ENCODE measurements at places on chromosomes 16 and 17.

DNA sequence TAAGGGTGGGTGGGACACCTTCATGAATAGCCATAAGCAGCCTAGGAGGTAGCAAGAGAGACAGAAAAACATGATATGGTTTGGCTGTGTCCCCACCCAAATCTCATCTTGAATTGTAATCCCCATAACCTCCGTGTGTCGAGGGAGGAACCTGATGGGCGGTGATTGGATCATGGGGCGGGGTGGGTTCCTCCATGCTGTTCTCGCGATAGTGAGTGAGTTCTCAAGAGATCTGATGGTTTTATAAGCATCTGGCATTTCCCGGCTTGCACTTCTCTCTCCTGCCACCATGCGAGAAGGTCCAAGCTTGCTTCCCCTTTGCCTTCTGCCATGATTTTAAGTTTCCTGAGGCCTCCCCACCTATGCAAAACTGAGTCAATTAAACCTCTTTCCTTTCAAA is 259.1 kb upstream of the ERCC4 start:
- no peak for DNase-seq

GRCh38 chr16:50381679-50382440 is 13.1 kb upstream of the BRD7 start:
- DNase-seq: no peak

- DNase-seq: peak; percentile 79
Observed at GRCh38 chr17:10875984-10876555, 38.2 kb upstream of the PIRT start.

GRCh38 chr17:5809580-5810188 is 225.4 kb upstream of the NLRP1 start:
- no peak for DNase-seq

- DNase-seq: no peak
Observed at GRCh38 chr16:78755751-78756661, 656.6 kb downstream of the WWOX start.

GRCh38 chr17:75183999-75184884 is 1.5 kb upstream of the SUMO2 start:
- no peak for DNase-seq

GRCh38 chr16:88688013-88688778 is 1.9 kb upstream of the SNAI3 start:
- DNase-seq: no peak

GRCh38 chr17:80659651-80660050 is 115.0 kb downstream of the RPTOR start:
- no peak for DNase-seq

- no peak for DNase-seq
Observed at GRCh38 chr17:51527225-51527982, 267.1 kb downstream of the UTP18 start.

Data from retina (tissue), 1 donor.